ENCODE measurements at places on chromosomes 2 and 18.

DNA sequence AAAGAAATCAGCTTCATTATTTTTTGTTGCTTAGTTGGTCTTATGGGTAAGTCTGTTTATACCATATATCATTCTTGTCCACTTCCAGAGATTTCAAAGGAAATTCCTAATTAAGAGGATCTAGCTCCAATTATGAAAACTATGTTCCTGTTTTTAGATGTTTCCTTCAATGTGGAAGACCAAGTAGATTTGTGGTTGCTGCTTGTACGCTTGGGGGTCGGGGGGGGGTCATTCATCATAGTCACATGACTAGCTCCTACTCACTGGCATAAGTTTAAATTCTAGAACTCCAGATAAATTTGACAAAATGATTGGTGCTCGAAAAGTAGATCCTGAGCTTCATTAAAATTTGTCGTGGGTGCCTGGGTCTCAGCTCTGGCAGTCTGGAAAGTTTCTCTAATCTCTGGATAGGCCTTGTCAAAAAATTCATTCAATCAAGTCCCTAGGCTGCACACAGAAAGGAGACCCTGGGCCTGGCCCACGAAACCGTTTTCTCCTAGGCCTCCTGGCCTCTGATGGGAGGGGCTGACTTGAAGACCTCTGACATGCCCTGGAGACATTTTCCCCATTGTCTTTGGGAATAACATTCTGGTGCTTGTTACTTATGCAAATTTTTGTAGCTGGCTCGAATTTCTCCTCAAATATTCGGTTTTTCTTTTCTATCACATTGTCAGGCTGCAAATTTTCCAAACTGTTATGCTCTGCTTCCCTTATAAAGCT, 62.5 kb downstream of the MEP1B start:
- DNase-seq: no peak

GRCh38 chr2:192544371-192544955, 349.7 kb upstream of the TMEFF2 start:
- no peak for DNase-seq

GRCh38 chr2:191247381-191248057, 2.3 kb downstream of the MYO1B start:
- no peak for DNase-seq

DNA sequence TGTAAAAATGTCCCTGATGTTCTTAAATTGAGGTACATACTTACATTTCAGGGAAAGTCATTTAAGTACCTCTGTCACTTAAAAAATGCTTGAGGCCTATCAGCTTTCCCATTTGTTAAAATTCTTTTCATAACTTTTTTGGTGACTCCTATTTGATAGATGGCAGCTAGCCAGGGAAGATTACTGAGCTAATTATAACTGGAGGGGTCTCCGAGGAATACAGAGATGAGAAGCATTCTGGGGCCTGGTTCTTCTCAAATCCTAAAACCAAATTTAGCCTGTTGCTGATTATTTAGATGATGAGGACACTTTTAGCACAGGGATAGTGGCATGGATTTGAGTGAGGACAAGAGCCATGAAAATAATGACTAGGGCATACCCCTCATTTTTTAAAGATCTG, 4.8 kb downstream of the UGP2 start:
- no peak for DNase-seq

GRCh38 chr2:168910330-168910729, 9.2 kb downstream of the G6PC2 start:
- DNase-seq: no peak

Data from NCI-H1092 treated with DMSO at 0.1 percent for 48 hours (cell line).